ENCODE measurements at places on chromosomes 5 and 9.

- no peak for DNase-seq
Observed at GRCh38 chr5:174057206-174057605, 11.7 kb downstream of the NSG2 start.

DNA sequence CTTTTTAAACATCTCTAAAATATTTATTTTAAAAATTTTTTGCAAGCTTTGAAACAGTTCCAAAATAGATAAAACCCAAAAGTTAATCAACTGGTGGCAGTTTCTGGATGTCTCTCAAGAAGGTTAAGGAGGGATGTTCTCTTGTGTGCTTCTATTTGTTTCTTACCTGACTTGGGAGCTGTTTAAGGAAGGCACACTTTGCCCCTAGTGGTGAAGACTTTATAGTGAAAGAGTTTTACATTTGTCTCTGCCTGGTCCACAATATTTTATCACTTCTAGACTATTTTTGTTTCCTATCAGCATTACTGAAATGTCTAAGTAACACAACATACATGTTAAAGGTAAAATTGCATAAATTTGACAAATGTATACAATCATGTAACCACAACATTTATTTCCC is 552.8 kb downstream of the SEMA5A start:
- no peak for DNase-seq

DNA sequence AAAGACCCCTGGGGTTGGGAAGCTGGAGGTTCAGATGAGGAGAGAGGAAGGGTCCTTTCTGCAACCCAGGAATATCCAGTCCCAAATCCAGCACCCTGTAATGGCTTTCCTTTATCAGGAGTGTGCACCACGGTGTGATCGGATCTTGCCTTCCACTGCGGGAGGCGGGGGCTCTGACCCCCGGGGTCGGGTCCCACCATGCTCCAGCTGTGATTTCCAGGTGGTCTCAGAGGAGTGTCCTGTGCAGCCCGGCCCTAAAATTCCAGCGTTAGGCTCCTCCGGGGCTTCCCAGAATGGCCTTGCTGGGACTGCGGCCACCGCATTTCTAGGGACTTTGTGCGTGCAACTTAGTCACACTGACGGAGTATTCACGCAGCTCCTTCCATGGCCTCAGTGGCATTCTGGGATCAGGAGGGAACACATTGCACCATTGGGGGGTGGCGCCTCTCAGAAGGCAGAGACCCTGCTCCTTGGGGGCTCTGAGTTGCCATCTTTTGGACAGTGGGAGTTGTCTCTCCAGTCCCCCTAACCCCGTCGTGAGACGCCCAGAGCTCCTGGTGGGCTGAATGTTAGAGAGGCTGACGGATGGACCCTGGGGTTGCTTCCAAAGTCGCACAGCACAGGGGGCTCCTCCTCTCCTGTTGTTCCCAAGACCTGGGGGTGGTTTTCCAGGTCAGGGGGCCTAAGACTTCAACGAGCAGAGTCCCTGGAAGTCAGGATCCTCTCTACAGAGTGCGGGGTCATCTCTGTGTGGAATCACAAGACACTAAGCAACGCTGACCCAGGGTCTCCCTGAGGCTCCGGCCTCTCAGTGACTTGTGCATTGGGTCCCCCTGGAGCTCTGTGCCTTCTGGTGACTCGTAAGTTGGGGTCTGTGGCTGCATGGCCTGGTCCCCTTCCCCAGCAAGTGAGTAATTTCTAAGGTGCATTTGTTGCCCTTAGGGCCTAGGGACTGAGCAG is 42.7 kb upstream of the IRX4 start:
- no peak for DNase-seq

DNA sequence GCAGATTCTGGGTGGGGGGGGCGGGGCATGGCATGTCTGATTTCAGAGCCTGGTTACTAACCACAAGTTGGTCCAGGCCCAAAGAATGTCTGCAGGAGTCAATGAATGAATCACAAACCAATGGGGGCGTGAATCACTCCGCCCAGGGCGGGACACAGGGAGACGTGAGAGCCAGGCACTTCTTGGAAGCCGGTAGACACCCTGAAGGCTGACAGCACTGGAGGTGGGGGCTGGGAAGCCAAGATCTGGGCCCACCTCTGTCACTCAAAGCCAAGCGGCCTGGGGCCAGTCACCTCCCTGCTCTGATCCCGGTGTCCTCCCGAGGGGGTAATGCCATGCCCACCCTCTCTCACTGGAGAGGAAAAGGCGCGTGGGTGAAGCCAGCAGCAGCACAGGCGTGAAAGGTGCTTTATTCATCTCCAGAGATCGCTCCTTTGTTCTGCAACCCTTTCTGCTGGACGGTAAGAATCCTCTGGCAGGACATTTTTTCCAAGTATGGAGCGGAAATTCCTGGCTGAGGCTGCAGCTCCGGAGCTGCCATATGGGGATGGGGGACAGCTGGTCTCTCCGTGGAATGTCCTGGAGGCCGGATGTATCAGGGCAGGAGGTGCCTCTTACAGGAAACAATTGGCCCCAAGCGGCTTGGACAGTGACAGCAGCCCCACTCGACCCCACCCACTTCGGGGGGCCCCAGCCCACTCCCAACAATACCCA is 85.0 kb downstream of the STK10 start:
- no peak for DNase-seq

- no peak for DNase-seq
Observed at GRCh38 chr9:122201641-122202040, 27.1 kb downstream of the LHX6 start.

DNA sequence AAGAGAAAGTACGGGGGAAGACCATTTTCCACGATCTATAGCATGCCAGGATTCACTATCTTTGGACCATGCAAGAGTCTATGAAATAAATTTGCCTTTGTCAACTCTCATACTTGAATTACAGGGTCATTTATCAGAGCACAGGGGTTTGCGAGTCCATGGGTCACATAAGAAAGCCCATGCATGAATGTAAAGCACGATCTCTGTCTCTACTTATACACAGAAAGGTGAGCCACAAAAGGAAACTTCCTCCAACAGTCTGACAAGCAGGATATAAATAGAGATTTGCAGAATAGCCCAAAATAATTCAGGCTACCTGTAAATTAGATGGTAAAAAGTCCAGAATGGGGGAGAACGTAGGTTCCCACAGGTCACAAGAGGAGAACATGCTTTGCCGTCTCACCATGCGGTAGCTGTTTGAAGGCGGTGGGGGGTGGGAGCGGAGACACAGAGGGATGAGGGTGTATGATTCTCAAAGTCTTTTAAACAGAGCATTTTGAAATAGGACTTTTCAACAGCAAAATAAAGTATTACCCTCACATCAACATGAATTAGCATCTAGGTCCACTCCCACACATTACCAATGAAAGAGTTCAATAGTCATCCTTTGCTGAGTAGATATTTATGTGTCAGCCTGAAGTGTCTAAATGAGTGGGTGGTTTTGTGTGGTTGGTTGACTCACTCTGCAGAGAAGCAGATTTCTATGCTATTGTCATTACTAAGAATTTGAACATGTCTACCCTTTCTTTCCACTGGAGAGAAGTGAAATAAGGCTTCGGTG is 279.7 kb downstream of the EBF1 start:
- no peak for DNase-seq
